ENCODE measurements at places on chromosomes 7 and 10. TPM values are rescaled to one million over a fixed set of nuclear protein-coding genes. Genes with fewer than 3 reads are reported as not detected.

DNA sequence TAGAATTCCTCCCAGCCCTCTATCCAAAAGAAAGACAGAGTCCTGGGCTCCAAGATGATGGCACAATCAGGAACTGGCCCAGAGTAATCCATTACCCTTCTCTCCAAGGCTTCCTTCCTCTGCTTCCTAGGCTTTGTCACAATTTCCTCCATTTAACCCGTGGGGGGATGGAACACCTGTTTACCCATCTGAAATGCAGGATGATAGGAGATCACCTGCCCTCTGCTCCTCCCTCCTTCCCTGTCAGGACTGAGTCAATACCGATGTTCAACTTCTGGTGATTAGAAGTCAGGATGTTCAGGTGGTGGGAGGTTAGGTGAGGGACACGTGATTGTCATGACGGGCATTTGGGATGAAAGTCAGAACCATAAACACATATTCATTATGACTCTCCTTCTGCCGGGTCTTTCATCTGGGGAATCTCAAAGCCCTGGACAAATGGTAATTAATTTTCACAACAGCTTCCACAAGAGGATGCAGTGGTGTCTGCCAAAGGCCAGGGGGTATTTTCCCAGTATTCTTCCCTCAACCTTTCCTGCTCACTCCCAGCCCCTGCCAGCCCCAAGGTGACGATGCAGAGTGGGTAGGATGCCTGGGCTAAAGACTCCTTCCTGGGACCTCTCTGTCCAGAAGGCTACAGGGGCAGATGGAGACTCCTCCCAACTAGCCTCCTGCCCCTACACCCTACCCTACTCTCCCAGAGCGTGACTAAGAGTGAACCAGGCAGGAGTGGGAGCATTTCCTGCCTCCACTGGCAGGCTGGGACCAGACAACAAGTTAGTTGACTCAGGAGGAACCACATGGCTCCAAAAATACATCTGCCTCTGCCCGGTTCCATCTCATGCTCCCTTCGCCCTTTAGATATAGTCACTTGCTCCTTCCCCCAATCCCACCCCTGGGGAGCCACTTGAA lies 27.9 kb downstream of the DUSP5 start:
- peak; percentile 53 for DNase-seq

DNA sequence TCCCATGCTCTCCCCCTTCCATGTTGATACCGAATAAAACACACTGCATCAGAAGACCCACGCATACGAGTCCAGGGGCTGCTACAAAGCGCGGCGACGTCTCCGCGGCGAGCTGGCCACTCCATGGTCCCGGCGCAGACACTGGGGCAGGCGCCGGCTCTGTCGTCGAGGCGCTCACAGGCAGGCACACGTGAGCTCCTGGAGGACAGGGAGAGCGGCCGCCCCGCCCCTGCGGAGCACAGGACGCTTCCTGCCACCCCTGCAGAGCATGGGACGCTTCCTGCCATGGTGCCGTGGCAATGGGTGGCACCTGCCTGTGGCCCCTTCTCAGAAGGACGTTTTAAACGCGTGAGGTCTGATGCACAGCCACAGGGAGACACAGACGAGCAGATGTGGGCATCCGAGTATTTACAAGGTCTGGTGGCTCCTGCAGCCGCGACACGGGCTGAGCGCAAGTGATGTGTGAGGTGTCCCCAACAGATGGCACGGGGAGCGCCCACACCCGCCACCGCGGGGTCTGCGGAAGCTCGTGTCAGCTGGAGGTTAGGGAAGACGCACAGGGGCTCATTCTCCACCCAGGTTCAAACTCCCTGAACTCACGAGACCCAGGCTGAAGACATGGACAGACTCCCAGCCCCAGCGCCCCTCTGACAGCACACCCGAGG lies 21.4 kb upstream of the GPR146 start:
- DNase-seq, result no peak

GRCh38 chr10:113953505-113954272 lies 90.0 kb upstream of the ADRB1 start:
- DNase-seq, result no peak

DNA sequence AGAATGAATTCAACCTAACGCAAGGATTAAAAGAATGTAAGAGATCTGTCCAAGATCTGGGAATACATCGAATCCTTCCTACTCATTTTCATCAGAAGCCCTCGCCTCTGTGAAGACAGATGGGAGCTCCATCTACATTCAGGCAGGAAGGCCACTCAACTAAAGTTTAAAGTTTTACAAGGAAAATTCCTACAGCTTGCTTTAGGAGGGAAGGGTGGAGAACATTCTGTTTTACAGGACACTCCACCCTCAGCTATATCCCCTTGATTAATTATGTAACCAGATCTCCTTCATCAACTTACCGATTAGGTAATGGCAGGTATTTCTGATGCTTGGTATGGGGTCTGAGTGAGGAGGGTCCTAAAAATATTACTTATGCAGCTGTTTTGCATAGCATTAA lies 5.6 kb upstream of the AHR start:
- DNase-seq, result no peak

DNA sequence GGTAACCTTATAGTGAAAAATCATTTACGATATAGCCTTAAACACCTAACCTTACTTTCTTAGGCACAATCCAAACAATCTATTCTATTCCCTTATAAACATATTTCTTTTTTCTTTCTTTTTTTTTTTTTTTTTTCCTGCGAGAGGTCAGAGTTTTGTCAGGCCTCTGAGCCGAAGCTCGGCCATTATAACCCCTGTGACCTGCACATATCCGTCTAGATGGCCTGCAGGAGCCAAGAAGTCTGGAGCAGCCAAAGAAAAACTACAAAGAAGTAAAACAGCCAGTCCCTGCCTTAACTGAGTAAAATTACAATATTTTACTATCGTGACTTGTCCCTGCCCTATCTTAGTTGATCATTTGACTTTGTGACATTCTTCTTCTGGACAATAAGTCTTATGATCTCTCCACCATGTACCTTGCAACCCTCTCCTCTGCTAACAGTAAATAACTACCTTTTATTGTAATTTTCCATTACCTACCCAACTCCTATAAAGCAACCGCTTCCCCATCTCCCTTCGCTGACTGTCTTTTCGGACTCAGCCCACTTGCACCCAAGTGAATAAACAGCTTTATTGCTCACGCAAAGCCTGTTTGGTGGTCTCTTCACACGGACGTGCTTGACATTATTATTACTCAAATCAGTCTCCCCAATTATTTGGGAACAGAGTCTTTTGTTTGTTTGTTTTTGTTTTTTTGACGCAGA lies 64.5 kb downstream of the AOAH start:
- no peak for DNase-seq

DNA sequence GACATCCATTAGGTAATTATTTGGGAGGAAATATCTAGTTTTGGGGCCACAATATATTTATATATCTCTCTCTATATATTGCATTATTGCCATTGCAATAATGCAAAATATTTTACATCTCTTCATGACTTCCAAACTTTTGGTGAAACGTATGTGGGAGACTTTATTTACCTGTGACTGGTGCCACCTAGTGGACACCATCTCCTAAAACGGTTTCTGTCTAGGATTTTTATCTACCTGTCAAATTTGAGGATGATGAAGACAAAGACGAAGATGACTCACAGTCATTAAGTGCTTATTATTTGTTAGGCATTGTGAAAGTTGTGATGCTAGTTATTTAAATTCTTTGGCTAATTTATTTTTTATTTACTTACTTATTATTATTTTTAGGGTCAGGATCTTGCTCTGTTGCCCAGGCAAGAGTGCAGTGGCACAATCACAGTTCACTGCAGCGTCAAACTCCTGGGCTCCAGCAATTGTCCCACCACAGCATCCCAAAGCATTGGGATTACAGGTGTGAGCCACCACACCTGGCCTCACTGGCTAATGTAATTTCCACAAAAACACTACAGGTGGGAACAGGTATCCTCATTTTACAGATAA lies 18.7 kb upstream of the CBLL1 start:
- DNase-seq, result no peak

PSD gene
- total RNA-seq, result 2.2 TPM

GRCh38 chr7:90824386-90825307 lies 228.5 kb downstream of the CDK14 start:
- no peak for DNase-seq

GRCh38 chr7:135672560-135673359 lies 10.4 kb downstream of the STMP1 start:
- no peak for DNase-seq

- DNase-seq, result no peak
These were observed 50.7 kb downstream of the MDFIC start for GRCh38 chr7:114972567-114972966.

PRR15 gene
- 4.2 TPM for total RNA-seq

LRRD1 gene
- not detected for total RNA-seq

MSS51 gene
- total RNA-seq, result 2.0 TPM

DNA sequence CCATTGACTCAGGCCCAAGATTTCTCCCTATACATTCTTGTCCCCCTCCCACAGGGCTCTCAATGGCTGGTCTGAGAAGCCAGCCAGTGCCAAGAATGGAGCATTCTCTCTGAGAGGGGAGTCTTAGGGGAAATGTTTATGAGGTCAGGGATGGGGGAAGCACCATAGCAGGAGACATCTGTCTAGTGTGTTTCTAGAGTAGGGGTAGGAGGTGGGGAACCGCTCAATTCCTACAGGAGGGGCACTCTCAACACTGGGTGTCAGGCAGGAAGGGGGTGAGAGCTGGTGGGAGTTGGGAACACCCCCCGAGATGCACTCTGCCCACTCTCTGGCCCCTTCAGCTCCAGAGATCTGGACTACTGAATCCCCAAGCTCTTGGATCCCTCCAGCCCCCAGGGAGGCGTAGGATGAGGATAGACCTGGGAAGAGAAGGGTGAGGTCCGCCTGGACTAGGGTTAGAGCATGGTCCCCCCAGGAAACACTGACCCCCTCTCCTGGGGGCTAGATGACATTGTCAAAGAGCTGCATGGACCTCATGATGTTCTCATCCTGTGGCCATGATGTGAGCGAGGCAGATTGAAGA lies 8.7 kb upstream of the OGA start:
- DNase-seq, result no peak

- DNase-seq, result no peak
These were observed 475.8 kb upstream of the C7orf33 start for GRCh38 chr7:148114804-148115203.

DNA sequence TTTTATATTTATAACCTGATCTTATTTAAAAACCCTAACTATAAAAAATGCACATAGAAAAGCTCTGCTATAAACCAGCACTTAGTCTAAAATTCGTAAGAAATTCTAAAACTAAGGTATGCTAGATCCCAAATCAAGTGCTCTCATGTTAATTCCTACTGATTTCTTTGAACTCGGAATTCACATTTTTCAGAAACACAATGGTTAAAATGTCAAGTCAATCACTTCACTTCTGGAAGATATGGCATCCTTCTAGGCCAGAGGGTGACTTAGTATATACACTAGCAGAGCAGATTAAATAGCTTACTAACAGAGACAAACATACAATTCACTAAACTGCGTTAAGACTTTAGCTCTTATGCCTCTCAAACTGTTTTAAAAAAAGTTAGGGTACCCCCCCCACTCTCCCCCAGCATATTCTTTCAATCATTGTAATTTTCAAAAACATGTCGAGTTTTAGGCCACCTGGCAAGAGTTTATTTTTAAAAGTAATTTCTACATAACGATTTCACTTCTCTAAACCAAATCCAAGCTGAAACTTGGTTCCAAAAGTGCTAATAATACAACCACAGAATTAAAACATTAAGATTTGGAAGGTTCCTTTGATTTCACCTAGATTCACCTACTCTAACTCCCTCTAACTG lies 129.4 kb downstream of the NRBF2 start:
- DNase-seq, result no peak

DNA sequence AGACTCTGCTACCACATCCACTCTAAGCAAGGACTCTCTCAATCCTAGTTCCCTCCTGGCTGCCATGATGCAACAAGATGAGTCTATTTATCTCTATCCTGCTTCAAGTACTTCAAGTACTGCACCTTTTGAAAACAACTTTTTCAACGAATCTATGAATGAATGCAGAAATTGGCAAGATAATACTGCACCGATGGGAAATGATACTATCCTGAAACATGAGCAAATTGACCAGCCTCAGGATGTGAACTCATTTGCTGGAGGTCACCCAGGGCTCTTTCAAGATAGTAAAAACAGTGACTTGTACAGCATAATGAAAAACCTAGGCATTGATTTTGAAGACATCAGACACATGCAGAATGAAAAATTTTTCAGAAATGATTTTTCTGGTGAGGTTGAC lies 40.7 kb downstream of the AHR start:
- DNase-seq, result no peak

GRCh38 chr7:157498657-157499056 lies 161.9 kb downstream of the DNAJB6 start:
- DNase-seq, result no peak

GRCh38 chr10:124547647-124548168 lies 86.1 kb downstream of the LHPP start:
- no peak for DNase-seq

- no peak for DNase-seq
These were observed 125.7 kb downstream of the TEX36 start for GRCh38 chr10:125557311-125557710.

DNA sequence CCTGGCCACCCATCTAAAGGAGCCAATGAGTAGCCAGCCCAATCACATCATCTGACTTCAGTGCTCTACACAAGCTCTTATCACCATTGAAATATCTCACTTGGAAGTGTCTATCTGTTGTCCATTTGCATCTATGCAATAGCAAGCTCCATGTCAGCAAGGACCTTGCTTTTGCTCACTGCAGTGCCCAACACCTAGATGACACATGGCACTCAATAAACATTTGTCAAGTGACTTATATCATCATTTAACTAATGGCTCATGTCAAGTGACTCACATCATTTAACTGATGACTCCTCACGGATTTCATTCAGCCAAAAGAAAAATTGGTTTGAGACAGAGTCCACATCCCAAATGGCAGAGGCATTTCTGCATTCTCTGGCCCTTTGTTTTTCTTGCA lies 92.9 kb upstream of the ADAM12 start:
- peak; percentile 16 for DNase-seq

GRCh38 chr7:108413782-108414492 lies 42.3 kb downstream of the NRCAM start:
- DNase-seq, result no peak

GRCh38 chr10:86681047-86681446 lies 12.7 kb downstream of the LDB3 start:
- DNase-seq, result no peak
